Activated CD4-positive, alpha-beta T cell treated with anti-CD3 and anti-CD28 coated beads, Interleukin-2, amount 10 ng/mL, durations not matched to agents 24 days and 14 days (primary cell): ENCODE measurements at places on chromosomes 6 and 20. TPM values are rescaled to one million over a fixed set of nuclear protein-coding genes. Genes with fewer than 3 reads are reported as not detected.

The ANKRD66 gene
- total RNA-seq, result not detected in 2 replicates

The GSTA2 gene
- not detected in 2 replicates for total RNA-seq

- no peak for DNase-seq
Measured at GRCh38 chr6:111718326-111718725, 112.6 kb upstream of the TRAF3IP2 start.

The HLA-G gene
- total RNA-seq, result 0.85 and 1.2 TPM in 2 replicates

The ELOVL2 gene
- total RNA-seq, result not detected in 2 replicates

GRCh38 chr6:156423075-156423474 is 354.1 kb upstream of the ARID1B start:
- DNase-seq, result no peak

GRCh38 chr20:18738055-18738454 is 75.5 kb upstream of the SCP2D1 start:
- DNase-seq, result no peak

DNA sequence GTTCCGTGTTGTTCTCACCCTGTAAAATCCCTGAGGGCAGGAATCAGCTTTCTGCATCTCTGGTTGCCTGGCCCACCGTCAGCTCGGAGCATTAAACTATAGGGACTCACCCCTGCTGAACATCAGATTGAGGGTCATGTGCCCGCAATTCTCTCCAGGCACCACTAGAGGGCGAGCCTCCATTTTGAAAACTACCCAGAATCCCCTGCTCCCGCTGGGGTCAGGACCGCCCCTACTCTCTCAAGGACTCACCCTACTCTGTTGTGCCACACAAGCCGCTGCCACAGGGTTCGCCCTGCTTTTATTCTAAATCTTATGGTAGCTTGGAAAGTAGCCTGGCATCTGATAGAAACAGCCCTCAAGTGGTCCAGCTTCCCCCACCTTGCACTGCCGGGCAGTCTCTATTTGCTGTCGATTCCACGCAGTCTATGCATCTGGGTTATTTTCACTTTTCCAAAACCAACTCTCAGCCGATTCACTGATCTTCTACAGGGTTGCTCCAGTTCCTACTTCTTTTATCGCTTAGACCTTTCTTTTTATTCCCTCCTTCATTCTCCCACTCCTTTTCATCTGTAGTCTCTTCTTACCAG is 244.1 kb upstream of the QKI start:
- peak; percentile 72 for DNase-seq

The TRIM10 gene
- 0.07 and 0.09 TPM in 2 replicates for total RNA-seq

GRCh38 chr6:10341605-10342004 is 73.3 kb downstream of the TFAP2A start:
- DNase-seq, result no peak

DNA sequence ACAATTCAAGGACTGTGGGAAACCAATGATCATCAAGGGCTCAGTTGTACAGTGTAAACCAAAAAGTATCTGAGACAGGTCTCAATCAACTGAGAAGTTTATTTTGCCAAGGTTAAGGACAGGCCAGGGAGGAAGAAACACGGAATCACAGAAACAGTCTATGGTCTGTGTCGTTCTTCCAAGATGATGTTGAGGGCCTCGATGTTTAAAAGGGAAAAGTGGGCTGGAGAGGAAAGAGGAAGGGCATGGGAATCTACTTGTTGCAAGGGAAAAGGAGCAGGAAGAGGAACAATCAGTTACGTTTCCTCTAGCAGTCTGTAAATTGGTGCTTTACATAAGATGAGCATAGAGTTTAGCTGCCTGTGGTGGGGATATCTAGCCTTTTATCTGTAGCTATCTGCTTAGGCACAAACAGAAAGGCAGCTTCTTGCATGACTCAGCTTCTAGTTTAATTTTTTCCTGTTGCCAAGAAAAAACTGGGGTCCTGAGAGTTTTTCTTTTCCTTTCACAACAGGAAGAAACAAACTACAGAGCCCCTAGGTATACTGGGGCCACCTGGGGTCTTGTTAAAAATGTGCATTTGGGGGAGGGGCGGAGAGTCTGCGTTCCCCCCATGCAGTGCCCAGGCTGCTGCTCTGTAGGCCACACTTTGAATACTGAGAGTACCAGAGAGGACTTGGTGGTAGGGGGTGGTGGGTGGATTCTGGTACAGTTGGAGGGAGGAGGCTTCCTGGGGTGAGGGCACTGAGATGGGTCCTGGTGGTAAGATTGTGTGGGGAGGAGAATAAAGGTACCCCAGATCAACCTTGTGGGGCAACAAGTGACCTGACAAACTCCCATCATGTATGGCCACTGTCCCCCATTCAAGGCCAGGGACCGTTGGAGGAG is 35.3 kb upstream of the EZR start:
- DNase-seq, result peak; percentile 80

The NOX3 gene
- total RNA-seq, result not detected in 2 replicates

The PRRT1 gene
- total RNA-seq, result 0.24 and 0.35 TPM in 2 replicates

GRCh38 chr20:63741676-63742380 is 2.3 kb downstream of the SLC2A4RG start:
- DNase-seq, result no peak

DNA sequence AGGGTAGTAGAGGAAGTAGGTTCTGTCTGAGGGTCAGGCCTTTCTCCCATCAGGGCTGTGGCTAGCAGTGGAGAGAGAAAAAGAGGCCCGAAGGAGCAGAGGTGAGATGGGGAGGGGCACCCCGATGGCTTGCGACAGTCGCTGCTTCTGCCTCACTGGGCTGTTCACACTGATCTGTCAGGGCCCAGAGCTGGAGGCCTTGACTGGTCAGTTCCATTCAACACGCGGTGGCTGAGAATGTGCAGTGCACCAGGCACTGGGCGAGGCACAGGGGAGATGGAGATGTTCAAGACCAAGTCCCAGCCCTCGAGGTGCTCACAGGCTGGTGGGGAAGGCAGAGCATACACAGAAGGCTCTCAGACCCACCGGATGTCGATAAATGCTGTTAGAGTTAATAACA is 21.4 kb downstream of the SLC12A5 start:
- DNase-seq, result no peak

- DNase-seq, result no peak
Measured at GRCh38 chr6:45990162-45990561, 25.5 kb downstream of the CLIC5 start.

The HFE gene
- total RNA-seq, result 0.12 and 0.50 TPM in 2 replicates

The TRIM40 gene
- not detected in 2 replicates for total RNA-seq

GRCh38 chr6:117344444-117345291 is 79.3 kb downstream of the VGLL2 start:
- DNase-seq, result no peak

GRCh38 chr6:5248302-5249098 is 12.2 kb downstream of the LYRM4 start:
- DNase-seq, result no peak

The MRS2 gene
- total RNA-seq, result 30.1 and 31.6 TPM in 2 replicates

The C20orf96 gene
- total RNA-seq, result 5.7 and 6.7 TPM in 2 replicates

The ATP6V1G2 gene
- total RNA-seq, result 0.89 and 0.92 TPM in 2 replicates

GRCh38 chr20:1555952-1556351 is 1.6 kb downstream of the SIRPD start:
- DNase-seq, result no peak

The CDH22 gene
- not detected in 2 replicates for total RNA-seq

DNA sequence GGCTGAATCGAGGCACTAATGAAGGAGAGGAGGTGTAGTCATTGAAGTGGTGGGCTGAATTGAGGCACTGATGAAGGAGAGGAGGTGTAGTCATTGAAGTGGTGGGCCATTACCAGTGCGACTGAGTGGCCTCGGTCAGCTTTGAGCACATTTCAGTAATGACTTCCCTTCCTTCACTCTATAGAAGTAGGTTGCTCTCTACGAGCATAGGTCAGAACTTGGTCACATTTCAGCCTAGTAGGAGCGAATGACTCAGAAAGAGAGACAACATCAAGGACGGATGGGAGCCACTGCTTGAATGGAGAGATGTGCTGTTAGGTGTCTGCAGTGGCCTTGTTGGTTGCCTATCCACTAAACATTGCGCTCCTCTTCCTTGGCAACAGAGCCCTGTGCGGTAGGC is 39.5 kb downstream of the ZDHHC14 start:
- DNase-seq, result no peak

DNA sequence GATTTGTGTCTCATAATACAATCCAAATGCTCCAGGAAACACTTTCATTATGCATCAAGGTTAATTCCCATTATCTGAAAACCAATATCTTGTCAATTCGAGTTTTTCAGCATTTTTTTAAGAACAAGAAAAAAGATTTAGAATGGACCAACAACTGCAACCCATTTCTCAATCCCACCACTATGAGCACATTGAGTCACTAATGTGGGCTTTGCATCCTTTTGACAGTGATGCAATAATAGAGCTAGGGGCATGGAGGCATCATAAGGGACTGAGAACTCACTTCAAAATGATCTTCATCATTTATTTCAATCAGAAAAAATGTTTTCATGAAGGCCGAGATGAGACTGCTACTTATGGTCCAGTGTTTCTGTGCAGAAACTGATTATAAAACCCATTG is 74.8 kb upstream of the DEFB112 start:
- DNase-seq, result no peak

DNA sequence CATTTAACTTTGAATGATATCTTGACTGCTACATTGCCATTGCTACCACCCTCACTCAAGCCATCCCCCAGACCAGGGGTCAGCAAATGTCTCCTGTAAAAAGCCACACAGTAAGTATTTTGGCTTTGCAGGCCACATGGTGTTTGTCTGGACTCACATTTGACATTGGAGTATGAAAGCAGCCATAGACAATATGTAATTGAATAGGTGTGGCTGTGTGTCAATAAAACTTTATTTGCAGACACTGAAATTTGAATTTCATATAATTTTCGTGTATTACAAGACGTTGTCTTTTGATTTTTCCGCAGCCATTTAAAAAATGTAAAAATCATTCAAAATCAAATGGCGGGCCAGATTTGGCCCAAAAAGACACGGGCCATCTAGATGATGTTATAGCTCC is 36.3 kb upstream of the OCSTAMP start:
- no peak for DNase-seq

- DNase-seq, result no peak
Measured at GRCh38 chr6:91097364-91097763, 510.5 kb upstream of the MAP3K7 start.

- DNase-seq, result peak; percentile 85
Measured at GRCh38 chr20:51022803-51023616, at the start of gene KCNG1. Gene KCNG1 (minus strand): TSS chr20:51023107. CDS start chr20:51010338, 12,769 bp downstream.

DNA sequence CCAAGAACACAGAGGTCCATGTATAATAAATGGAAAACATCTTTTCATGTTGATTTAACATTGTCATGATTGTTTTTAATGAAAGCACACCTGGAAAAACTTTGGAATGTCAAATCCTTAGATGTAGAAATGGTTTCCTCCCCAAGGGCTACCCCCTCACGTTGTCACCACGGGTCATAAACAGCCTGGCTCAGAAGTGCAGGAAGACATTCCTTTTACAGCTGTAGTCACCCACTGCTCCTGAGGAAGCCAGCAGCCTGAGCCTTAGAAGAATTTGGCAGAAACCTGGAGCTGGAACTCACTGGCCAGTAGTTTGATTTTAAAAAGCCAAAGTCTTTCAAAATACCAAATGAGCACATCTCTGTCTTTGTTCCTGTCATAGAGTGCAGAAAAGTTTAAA is 23.7 kb downstream of the ADGRF5 start:
- no peak for DNase-seq

The USP49 gene
- total RNA-seq, result 5.8 and 6.3 TPM in 2 replicates

DNA sequence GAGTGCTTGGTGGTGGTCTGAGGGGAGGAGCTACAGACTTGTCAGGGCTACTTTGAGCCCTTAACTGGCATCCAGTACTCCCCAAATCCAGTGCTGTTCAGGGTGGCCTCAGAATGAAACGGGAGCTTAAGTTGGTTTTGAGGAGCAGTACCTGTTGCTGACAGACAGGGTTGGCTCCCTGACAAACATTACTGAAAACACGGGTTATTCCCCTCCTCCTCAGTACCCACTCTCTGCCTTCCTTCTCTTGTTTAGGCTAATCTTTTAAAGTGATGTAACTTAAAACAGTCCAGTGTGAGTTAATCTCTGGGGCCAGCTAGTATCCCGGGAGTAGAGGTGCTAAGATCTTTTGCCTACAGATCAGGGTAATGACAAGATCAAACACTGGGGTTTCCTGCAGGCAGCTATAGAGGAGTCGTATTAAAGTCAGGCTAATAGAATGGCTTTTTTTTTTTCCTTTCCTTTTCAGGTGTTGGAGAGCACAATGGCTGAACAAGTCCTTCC is 3.7 kb downstream of the TNFAIP3 start:
- peak; percentile 84 for DNase-seq

- no peak for DNase-seq
Measured at GRCh38 chr6:44310241-44310640, 2.9 kb downstream of the AARS2 start.
